ENCODE measurements at places on chromosomes 1 and 21.

DNA sequence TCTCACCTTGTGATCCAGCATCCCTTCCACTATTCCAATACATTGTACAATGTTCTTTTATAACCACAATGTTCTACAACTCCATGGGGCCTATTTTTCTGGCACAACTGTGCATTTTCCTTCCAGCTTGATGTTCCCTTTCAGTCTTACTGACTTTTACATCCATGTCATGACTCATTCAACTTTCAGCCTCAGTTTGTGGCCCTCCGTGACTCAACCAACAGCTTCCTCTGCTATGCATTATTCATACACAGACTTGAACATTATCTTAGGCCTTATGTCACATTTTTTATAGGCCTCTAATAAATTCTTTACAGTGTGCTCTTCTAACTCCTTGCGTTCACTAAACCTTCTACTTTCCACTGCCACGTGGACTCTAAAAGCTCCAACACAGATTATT, 119.4 kb upstream of the PRMT6 start:
- no peak for DNase-seq

GRCh38 chr1:161843156-161843555, 77.0 kb downstream of the ATF6 start:
- DNase-seq: no peak

- no peak for DNase-seq
Measured at GRCh38 chr1:12026586-12026985, 7.3 kb downstream of the MIIP start.

DNA sequence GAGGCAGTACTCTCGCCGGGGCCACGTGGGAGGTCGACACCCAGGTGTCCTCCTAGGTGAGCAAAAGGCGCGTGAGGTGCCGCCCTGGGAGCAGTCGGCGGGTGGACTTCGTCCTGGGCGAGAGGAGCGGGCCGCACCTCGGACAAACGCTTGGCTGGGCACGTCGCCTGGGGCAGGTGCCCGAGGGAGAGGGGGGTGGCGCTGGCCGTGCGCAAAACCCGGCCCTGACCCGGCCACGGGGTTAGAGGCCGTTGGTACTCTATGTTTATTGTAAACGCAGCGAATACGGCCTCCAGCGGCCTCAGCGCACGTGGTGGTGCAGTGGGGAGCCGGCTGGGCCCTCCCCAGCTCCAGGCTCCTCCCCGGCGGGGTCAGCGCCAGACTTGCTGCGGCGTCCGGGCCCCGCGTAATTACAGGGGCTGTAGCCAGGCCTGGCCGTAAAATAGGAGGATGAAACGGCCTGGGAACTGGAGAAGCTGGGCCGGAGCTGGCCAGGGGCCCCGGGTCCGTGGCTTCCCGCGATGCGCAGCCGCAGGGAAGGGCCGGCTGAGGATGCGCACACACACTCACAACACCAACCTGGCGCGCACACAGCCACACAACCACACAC, 1.6 kb upstream of the EFNA1 start:
- DNase-seq: no peak

GRCh38 chr21:39538453-39539042, 74.2 kb upstream of the B3GALT5 start:
- DNase-seq: no peak

- DNase-seq: no peak
Measured at GRCh38 chr1:84872696-84873355, 20.2 kb downstream of the LPAR3 start.

- no peak for DNase-seq
Measured at GRCh38 chr21:45581322-45581712, 39.1 kb upstream of the SLC19A1 start.
